T-cell (primary cell): ENCODE measurements at places on chromosomes 11 and 22.

GRCh38 chr11:34126959-34127848, 21.8 kb downstream of the NAT10 start:
- DNase-seq: no peak

DNA sequence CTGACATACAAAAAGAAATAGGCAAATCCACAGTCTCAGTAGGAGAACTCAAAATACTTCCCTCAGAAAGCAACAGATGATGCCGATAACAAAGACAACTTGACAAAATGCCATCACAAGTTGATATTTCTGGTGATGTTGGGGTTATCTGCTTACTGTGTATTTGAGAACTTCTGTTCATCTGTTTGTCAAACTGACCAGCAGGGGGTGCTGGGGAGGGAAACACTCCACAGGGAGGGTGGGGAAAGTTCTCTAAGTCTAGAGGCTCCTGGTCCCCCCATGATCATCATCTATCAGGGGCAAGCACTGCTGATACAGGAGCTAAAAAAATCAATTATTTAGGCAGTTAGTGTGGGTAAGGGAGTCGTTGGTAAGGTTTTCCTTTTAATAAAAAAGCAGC, 19.2 kb downstream of the GLYATL1 start:
- no peak for DNase-seq

GRCh38 chr11:100785148-100785983, 98.3 kb downstream of the ARHGAP42 start:
- DNase-seq: no peak

DNA sequence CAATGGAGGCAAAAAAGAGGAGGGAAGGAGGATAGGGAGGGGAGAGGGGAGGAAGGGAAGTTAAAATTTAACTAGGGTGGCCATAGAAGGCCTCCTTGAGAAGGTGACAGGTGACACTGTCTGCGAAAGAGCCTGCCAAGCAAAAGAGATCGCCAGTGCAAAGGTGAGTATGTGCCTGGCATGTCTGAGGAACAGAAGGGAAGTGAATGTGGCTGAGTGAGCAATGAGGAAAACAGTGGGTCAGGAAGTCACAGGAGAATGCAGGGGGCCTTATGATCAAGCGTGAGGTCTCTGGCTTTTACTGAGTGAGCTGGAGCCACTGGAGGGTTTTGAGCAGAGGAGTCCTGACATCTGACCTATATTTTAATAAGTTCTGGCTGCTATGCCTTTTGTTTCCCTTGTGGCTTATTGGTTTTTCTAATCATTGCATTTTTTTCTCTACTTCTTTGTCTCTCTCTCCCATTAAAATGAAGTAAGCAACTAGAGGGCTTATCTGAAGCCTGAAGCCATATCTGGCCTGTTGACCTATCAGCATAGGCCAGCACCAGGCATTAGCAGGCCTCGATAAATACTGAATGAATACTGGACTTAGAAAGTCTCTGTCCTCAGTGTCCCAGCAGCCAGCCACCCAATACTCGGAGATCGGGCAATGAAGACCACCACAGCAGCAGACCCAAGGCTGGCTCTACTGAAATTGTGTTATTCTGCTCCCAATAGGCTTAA, 5.6 kb downstream of the AP1B1 start:
- DNase-seq: no peak

DNA sequence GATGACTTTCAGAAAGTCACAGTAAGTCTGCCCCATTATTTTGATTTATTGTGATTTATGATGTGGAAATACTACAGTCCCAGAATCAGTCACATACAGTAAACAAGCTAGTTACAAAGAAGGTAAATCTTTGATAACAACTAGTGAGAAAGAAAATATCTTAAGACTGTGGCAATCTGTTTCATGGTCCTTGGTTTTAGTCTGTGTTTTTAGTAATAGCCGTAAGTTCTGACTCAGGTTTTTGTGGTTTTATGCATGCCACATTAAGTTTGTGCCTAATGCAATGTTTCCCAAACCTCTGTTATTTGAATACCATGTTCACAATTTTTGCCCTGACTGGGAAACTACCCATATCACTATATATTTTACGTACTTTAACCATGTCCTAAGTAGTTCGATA, 6.7 kb downstream of the CEP295 start:
- DNase-seq: no peak

DNA sequence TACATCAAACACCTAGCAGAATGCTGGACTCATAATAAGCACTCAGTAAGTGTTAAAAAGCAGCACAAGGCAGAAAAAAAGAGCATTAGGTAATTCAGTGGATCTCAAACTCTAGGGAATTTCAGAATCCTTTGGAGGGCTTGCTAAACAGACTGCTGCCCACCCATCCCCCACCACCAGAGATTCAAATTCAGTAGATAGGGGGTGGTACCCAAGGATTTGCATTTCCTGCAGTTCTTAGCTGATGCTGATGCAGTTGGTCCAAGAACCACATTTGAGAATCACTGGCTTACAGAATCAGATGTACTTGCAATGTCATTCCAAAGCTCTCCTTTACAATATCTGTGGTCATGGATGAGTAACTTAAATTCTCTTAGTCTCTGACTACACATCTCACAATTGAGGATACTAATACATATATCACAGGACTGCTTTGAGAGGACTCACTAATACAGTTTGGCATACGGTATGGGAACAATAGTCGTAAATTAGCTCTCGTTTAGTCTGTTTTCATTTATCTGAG, 664.5 kb downstream of the KCNA4 start:
- DNase-seq: no peak

GRCh38 chr22:21567456-21568346, at the start of gene UBE2L3:
TSS of gene UBE2L3 (plus strand) at chr22:21567714. CDS start at chr22:21567745, 31 bp downstream.
- peak; percentile 68 for DNase-seq

GRCh38 chr11:117678658-117679406, 118.2 kb downstream of the DSCAML1 start:
- DNase-seq: no peak

DNA sequence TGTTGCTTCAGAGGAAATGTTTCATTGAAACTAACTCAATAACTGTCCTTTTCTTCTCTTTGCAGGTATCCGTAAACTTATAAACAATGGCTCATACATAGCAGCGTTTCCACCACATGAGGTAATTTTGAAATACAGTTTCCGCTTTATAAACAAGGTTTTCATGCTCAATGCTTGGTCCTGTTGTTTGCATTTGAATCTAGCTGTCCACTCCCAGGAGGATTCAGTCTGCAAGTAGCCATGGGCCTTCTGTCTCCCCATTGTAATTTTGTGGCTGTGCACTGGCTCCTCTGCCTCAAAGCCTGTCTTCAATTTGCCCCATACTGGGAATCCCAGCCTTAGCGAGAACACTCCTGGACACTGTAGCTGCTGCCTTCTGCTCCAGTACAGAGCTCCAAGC, 34.7 kb downstream of the MUC15 start:
- DNase-seq: no peak

DNA sequence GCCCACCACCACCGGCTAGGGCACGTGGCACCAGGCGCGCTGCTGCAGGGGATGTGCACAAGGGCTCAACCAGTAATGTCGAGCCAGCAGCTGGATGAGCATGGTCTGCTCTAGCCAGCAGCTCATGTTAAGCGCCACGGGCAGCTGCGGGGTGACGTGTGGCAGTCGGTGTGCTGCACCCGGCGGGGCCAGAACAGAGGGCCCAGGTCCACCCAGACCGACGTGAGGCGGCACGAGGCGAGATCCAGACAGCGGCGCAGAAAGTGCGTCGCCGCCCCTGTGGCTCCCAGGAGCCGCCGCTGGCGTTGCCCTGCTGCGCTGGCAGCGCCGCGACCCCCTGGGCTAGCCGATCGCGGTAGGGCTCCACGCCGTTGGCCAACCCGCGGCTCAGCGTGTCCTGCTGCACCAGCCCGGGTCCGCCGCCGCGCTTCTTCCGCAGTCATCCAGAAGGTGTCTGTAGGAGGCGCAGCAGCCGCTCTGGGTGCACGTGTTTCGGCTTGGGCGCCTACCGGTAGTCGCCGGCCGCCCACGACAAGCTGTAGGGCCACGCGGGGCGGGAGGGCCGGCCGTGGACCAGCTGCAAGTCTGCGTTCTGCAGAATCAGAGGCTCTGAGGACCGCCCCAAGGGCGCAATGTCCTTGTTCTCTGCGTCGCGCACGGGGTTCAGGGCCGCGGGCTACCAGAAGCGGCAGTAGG, 4.6 kb upstream of the GALR3 start:
- peak; percentile 41 for DNase-seq

GRCh38 chr22:35839841-35840301, 122.2 kb downstream of the APOL5 start:
- no peak for DNase-seq

DNA sequence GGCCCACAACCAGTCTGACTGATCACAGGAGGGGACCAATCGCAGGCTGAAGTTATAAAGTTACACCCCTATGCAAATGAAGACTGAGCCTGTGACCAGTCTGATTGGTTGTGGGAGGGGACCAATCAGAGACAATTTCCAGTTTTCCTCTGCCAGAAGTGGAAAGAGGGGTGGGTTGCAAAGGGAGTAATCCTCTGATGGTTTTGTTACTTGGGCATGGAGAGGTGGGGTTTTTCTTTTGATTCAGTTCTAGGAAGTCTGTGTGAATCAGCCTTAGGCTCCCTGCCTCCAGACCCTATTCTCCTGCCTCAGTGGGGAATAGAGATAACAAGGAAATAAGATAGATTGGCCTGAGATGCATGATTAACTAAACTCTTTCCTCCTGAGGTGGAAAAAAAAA, 9.9 kb downstream of the OR6M1 start:
- DNase-seq: no peak

DNA sequence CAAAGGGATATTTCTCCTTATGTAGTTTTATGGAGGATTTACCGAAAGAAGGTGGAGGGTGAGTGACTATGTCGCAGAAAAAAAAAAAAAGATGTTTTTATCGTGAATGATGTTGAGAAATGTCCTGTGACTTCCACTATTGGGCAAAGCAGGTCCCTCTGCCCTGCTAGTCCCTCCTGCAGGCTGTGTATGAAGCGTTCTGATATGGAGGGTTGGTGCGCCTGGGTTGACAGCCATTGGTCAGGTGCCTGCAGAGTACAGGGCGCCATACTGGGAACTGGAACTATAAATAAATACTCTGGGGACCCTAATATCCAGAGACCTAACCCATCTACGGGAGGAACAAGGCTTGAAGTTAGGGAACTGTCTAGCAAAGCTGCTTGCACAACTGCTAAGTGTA, 1.5 kb downstream of the IL17RA start:
- no peak for DNase-seq

- DNase-seq: no peak
These were observed 2.3 kb downstream of the ADORA2A start for GRCh38 chr22:24429411-24430365.

DNA sequence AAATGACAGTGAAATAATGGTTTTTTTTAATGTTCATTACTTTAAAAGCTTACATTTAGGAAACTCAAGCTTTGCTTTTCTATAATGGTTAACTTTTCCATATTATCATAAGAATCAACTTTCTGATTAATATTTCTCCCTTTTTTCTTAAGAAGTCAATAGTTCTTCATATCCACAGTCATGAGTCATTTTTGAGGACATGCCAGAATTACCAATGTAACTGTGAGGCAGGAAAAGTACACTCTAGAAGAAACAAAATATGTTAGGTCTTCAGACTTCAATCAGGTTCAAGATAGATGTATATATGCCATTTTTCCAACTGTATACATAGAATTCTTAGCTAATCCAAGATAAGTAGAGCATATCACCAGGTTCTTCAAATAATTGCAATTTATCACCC, 10.9 kb downstream of the MS4A6A start:
- no peak for DNase-seq

GRCh38 chr11:127993281-127993680, 594.1 kb downstream of the ETS1 start:
- DNase-seq: no peak

GRCh38 chr22:41320416-41321240, 19.3 kb downstream of the ZC3H7B start:
- DNase-seq: no peak

DNA sequence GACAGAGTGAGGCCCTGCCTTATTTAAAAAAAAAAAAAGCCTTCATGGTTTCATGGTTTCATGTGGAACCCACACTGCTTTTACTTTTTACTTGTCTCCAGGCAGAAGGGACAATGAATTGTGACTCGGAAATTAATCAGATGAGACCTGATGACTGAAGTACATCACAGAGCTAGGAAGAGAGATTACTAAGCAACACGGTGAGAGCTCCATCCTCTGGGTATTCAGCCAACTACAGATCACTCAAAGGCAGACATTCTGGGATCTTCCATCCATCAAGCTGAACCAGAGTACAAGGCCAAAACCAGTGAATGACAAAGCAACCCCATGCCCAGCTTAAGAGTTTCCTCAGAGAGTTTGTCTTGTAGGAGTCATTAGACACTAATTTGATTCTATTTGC, 433.2 kb downstream of the SOX6 start:
- DNase-seq: no peak

DNA sequence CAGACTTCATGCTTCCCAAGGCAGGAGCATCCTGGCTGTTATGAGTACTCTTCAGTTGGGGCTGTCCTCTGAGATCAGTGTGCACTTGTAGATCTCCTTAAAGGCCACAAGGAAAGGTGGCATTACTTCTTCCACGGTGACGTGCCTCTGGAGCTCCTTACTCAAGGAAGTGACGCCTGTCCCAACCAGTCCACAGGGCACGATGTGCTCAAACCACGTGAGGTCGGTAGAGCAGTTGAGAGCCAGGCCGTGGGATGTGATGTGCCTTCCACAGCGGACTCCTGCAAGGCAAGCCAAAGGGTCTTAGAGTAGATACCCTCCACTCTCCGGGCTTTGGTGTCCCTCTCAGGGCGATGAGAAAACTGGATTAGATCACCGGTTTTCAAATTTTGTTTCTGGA, 1.4 kb downstream of the LIPT2 start:
- no peak for DNase-seq

- DNase-seq: no peak
These were observed 4.8 kb upstream of the CHRNA10 start for GRCh38 chr11:3675971-3676370.

GRCh38 chr11:2744166-2744565, 44.4 kb upstream of the KCNQ1OT1 start:
- DNase-seq: no peak

GRCh38 chr11:11115475-11115874, 237.6 kb downstream of the CSNK2A3 start:
- no peak for DNase-seq

DNA sequence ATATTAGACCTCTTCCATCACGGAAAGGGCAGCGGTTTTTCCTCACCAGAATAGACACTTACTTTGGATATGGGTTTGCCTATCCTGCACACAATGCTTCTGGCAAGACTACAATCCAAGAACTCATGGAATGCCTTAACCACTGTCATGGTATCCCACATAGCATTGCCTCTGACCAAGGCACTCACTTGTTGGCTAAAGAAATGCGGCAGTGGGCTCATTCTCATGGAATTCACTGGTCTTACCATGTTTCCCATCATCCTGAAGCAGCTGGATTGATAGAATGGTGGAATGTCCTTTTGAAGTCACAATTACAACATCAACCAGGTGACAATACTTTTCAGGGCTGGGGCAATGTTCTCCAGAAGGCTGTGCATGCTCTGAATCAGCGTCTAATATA, 20.8 kb downstream of the MS4A4E start:
- no peak for DNase-seq
